Gastrocnemius medialis (tissue), 4 donors: ENCODE measurements at places on chromosomes 13 and 19.

- no peak for DNase-seq
Measured at GRCh38 chr19:17755977-17756670, 4.8 kb downstream of the FCHO1 start.

DNA sequence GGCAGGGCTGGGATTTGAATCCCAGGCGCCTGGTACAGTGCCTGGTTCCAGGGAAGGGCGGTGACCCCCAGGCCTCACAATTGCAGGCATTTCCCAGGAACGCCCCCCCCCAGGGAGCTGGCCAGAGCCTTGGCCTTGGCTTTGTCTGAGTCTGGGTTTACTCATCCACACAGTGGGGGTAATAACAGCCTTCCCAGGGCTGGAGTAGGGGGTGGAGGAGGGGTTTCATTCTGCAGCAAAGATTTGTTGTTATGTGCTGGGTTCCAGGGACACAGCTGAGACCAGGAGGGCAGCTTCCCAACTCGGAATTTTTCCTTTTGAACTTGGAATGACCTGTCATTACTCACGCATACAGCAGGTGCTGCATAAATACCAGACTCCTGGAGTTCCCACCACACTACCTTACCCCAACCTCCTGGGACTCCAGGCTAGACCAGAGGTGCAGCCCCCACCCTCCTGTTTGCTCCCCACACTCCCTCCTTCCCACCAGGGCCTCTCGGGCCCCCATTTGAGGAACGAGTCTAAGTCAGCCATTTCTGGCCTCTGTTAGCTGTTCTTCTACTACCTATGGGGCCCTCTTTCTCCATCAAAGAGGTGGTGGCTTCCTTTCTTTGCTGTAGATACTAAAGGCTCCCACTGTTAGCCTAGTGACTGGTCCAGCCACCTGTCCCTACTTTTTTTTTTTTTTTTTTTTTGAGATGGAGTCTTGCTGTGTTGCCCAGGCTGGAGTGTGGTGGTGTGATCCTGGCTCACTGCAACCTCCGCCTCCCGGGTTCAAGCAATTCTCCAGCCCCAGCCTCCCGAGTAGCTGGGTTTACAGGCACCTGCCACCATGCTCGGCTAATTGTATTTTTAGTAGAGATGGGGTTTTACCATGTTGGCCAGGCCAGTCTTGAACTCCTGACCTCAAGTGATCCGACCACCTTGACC, 1.6 kb upstream of the ADAMTS10 start:
- peak; percentile 55 for DNase-seq

GRCh38 chr13:68440874-68441273, 1210.7 kb upstream of the PCDH9 start:
- no peak for DNase-seq

DNA sequence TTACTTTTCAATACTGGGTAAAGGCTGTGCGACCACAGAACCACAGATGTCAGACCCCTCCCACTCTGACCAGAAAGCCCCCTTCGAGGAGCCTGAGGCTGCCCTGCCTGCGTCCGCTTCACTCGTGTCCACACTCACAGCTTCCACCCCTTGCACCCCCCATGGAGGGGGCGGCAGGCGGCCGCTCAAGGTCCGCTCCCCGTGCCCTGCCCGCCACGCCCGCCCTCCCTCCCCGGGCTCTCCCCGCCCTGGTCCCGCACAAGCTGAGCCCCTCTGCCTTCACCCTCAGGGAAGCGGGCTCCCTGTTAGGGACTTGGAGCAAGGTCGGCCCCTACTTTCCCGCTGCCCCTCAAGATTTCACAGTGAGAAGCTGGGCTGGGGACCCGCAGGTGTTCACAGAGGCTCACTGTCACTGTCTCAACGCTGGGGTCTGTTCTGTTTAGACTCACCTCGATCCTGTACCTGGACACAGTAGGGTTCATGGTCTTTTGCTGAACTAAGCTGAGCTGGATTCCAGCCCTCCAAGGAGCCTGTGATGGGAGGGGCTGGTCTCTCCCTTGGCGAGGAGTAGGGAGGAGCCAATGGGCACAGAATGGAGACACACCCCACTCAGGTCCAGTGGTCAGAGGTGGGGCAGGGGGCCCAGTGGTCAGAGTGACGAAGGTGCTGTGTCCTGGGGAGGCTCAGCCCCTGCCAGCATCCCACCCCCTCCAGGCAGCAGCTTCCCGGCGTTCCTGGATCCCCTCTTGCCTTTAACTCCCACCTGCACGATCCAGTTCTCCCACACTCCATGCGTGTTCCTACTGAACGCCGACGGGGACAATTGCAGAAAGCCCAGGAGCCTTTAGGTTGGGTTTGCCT, 69.5 kb downstream of the SPACA7 start:
- DNase-seq: no peak

DNA sequence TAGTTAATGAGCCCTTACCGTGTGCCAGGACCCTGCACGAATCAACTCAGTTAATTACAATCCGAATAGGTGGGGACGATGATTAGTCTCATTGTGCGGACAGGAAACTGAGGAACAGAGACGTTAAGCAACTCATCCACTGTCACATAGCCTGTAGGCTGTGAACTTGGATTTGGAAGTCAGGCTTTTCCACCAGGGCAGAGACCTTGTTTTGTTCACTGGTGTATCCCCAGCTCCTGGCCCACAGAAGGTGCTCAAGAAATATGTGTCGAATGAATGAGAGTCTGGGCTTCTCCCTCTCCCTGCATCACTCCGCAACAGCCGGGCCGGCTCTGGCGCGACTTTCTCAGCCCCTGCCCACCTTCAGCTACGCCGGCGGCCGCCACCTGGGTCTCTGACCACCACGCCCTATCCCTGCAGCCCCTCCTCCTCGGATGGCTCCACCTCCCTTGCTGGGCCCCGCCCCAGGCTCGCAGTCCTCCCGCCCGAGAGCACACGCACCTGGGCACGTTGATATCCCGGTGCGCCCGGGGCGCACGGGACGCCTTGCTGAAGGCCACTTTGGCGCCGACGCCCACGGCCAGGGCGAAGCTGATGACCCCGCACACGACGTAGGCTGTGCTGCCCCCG, 1.3 kb downstream of the SHISA7 start:
- DNase-seq: no peak

- peak; percentile 91 for DNase-seq
Measured at GRCh38 chr19:3954107-3954506, 16.8 kb downstream of the DAPK3 start.
